CD4-positive, alpha-beta memory T cell (primary cell): ENCODE measurements at places on chromosomes 3 and 15.

GRCh38 chr15:29686079-29686425, 136.2 kb downstream of the TJP1 start:
- no peak for DNase-seq

DNA sequence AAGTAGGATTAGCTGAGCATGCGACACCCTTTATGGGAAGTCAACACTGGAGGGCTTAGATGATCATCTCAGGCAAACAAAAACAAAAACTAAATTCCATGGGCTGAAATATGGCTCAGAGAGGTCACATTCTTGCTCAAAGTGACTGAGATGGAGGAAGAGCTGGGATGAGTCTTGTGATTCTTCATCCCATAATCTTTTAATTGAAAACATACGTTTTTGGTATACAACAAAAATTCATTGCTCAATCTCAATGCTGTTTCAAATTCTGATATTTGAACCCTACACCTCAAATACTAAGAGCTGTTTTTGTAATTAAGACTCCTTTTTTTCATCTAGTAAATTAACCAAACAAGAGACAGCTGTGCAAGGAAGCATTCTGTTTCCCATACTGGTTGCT, 257.0 kb downstream of the NR1D2 start:
- DNase-seq = no peak

DNA sequence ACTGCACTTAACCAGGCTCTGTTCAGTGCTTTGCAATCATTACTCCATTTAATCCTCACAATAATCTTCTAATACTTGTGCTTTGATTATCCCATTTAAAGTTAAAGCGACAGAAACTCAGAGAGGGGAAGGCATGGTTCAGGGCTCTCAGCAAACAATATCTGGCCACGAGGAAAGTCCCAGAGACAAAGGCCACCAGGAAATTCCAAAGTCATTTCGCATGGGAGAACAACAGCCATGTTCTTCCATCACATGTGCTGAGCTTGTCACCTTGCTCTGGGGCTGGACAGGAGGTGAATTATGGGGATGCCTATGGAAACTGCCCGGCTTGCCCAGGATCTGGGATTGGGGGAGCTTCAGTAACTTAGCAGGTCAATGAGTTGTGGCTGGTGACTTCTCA, 66.2 kb upstream of the HRH1 start:
- no peak for DNase-seq

GRCh38 chr15:66783314-66783713, 81.3 kb downstream of the SMAD6 start:
- DNase-seq = no peak

DNA sequence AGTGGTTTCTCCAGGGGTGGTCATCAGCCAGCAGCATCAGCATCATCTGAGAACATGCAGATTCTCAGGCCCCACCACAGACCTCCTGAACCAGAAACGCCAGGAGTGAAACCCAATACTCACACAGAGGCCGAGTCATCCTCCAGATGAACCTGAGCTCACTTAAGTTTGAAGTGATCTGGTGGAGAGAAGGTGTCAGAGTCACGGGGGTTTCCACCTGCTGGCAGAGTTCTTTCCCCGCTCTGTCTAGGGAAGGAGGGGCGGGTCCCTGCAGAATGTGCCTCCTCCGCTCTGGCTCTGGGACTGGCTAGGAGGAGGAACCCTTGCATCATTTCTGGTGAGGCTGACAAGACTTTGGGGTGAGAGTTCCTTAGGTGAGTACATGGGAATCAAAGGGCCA, 13.3 kb upstream of the KIF23 start:
- DNase-seq = no peak
